ENCODE measurements at places on chromosomes 16 and 17.

- DNase-seq, result no peak
Measured at GRCh38 chr16:69691980-69692911, 34.1 kb downstream of the NQO1 start.

- no peak for DNase-seq
Measured at GRCh38 chr17:16430650-16431049, 15.3 kb downstream of the TRPV2 start.

DNA sequence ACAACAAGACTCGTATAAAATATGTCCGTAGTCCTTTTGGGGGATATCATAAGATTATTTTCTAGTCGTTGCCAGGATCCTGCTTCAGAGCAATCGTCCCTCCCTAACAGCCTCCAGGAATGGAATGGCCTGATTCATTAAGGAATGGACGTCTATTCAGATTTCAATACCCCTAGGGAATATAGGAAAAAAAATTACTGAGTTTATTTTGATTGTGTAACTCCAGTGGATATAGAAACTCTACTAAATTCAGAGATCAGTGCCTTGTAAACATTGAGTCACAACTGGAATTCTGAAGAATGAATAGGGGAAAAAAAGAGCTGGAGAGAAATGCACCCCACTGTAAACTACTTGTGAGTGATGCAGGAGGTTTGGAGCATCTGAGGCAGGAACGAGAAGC, 1171.5 kb upstream of the GOT2 start:
- no peak for DNase-seq

DNA sequence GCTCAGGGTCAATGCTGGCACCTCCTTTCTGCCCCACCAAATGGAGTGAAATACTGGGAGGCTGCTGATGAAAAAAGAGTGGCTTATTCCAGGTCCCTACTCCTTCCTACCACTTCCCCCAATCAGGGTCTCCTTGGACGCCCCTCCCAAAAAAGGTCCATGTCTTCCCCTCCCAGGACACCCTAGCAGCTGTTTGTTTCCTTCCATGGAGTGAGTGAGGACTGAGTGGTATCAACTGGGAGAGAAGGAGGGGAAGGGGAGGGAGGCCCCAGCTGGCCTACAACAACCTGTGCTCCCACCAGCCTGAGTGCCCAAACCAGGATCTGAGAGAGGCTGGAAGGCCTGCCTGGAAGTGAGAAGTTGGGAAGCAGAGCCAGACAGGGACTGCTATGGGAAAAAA, 28.7 kb upstream of the NGFR start:
- no peak for DNase-seq

GRCh38 chr17:41717408-41718286, 5.5 kb downstream of the GAST start:
- DNase-seq, result no peak

DNA sequence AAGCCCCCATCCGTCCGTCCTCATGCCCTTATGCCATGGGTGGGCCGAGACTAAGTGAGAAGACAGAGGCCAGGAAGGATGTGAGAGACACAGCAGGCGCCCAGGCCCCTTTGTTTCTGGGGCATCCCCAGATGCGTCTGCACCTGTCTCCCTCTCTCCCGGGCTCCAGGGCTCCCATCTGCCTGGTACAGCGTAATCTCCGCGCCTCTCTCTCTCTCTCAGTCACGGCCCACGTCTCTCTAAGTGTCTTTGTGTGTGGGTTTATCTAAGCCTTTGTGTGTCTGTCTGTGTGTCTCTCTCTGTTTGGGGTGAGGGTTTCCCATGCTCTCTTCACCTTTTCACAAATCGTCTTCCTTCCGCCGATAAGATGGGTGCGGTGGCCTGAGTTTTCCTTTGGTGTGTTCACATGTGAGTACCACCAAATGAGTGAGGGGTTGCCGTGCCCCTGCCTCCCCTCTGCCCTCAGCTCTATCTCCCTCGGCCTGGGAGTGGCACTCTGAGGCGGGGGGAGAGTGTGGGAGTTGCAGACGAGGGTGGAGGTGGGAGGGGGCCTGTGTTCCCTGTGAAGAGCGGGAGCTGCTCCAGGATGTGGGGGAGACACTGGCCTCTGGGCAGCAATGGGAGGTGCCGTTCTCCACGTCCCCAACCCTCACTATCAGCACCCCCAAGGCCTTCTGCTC, 25.8 kb upstream of the ABCC3 start:
- DNase-seq, result no peak

DNA sequence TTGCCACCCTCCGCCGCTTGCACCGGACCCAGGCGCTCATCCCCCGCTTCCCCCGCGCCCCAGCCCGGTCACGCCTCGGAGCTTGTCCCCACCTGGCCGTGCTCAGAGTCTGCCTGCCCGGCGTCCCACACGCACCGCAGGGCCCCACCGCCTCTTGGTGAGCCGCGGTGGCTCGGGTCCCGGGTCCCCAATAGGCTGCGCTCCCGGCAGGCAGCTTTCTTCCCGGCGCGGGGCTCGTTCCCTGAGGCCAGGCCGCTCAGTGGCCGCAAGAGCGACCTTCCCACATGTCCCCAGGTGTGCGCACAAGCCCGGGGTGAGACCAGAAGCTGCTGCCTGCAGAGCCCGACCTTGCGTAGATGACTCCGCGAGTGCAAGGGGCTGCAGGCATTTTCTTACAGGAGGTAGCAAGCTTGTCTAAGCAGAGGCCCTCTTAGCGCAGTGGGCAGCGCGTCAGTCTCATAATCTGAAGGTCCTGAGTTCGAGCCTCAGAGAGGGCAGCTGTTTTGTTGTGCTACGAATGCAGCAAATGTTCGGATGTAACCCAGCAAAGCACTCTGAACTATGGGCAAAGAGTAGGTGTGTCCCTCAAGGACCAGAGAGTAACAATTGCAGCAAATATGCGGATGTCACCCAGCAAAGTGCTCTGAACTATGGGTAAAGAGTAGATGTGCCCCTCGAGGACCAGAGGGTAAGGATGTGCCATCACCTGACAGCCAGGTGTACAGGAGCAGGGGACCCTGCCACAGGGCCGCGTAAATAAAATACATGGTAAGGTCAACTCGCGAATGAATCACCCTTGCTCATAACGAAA, 15.6 kb downstream of the TLE7 start:
- peak; percentile 80 for DNase-seq

GRCh38 chr16:27341549-27341948, 27.8 kb downstream of the IL4R start:
- no peak for DNase-seq

- DNase-seq, result no peak
Measured at GRCh38 chr16:4947722-4948503, 10.2 kb upstream of the SEC14L5 start.

DNA sequence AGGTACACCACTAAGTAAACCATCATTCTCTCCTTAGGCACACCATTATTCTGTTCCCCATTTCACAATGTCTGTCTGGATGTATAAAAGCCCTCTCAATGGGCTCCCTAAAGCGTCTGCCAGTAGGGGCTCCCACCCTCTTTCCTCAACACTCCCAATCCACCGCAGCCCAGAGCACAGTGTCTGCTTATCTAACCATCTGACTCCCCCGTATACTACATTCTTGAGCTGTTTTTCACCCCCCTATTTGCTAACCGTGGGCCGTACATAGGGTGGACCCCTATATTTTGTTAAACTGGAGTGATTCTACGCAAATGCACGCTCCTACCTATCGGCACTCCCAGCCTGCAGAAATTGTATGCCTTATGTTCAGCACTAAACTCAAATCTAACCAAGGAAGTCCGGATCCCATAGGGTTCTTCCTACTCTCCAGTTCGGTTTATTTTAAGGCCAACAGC, 685 bp upstream of the PSMD3 start:
- DNase-seq, result peak; percentile 13

Measured in progenitor cell of endocrine pancreas (in vitro differentiated cells).